ENCODE measurements at places on chromosomes 3 and 15.

DNA sequence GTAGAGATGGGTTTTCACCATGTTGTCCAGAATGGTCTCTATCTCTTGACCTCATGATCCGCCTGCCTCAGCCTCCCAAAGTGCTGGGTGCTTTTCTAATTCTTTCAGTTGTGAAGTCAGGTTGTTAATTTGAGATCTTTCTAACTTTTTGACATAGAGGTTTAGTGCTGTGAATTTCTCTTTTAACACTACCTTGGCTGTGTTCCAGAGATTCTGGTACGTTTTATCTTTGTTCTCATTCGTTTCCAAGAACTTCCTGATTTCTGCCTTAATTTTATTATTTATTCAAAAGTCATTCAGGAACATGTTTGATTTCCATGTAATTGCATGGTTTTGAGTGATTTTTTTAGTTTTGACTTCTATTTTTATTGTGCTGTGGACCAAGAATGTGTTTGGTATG, 63.5 kb upstream of the CCDC54 start:
- DNase-seq = no peak

GRCh38 chr15:90064911-90065681, 37.2 kb downstream of the IDH2 start:
- no peak for DNase-seq

GRCh38 chr3:40971191-40972168, 227.8 kb upstream of the CTNNB1 start:
- no peak for DNase-seq

DNA sequence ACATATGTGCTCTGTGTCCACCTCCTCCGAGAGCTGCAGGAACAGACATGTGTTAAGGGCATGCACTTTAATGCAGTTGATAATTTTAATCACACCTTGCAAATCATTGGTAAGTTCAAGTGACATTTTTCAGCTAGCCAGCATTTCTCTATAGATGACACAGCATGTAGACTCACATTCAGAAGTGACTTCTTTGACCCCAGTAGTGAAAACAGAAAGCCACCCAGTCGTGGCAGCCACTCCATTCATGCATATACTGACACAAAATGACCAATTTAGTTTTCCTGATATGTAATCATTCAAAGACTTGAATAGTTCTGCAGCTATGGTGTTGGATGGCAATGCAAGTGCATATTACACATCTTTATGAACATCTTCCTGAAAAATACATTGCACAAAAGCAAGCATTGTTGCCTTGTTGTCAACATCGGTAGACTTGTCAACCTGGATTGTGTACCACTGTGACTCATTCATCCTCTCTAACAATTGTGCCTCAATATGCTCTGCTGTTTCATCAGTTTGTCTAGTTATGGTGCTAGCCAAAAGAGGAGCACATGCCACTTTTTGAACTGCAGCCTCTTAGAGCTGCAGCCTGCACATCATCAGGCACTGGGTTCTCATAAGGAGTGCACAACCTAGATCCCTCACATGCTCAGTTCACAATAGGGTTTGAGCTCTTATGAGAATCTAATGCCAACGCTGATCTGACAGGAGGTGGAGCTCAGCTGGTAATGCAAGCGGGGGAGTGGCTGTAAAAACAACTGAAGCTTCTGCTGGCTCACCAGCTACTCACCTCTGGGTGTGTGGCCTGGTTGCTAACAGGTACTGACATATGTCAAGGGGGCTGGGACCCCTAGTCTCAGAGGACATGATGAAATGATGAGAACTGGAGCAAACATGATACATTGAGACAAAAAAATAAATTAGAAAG, 622.0 kb downstream of the PYDC2 start:
- DNase-seq = no peak

DNA sequence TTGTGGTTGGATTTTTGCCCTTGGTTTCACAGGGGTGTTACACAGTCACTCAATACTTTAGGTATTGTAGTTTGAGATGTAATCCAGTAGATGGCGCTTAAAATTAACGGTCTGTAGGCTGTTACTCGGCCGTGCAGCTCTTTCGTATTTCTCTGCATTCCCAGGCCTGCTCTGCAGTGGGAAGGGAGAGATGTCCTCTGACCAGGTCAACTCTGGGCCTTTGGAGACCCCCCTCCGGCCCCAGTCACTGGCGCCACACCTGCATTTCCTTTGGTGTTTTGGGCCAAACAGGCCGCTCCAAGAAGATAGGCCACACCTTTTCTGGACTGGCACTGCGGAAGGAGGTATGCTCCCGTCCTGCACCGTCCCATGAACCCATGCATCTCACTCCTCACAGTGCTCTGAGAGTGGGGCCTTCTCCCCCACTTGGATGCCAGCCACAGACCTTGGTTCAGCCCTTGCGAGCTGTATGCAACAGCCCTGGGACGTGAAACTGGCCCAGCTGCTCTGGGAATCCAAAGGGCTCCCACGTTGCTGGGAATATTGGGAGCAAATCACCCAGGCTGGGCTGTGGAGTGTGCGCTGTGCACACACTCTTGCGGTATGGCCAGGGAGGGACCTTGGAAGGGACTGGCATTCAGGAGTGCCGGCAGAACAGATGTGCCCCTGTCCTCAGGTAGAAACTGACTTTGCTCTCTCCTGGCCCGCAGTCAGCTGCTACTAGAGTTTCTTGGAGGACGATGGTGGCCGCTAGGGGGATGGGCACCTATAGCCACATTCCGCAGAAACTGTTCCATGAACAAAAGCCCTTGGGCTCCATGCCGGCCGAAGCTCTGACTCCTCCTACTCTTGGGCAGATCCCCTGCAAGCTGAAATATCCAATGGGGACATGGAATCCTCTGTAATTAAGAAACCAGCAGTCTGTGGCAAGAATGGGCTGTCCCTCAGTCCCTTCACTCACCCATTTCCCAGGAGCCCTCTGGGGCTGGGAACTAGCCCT, 410.5 kb upstream of the CADM2 start:
- no peak for DNase-seq

- DNase-seq = no peak
Measured at GRCh38 chr3:49124991-49125670, 4.5 kb upstream of the USP19 start.

DNA sequence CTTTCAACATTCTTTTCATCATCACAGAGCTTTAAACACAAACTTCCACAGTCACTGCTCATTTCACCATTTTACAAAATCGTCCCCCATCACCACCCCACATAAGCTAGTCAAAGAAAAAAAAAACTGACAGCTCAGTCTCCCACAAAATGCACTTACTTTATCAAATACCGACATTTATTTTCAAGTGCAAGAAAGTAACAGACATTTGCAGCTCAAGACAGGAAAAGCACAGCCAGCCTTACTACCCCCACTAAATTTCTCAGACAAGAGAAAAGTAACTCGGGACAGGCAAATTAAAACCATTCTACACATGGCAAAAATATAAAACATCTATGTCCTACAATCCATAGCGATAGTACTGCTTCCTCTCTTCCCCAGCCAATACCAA, 402.4 kb downstream of the SHQ1 start:
- no peak for DNase-seq

DNA sequence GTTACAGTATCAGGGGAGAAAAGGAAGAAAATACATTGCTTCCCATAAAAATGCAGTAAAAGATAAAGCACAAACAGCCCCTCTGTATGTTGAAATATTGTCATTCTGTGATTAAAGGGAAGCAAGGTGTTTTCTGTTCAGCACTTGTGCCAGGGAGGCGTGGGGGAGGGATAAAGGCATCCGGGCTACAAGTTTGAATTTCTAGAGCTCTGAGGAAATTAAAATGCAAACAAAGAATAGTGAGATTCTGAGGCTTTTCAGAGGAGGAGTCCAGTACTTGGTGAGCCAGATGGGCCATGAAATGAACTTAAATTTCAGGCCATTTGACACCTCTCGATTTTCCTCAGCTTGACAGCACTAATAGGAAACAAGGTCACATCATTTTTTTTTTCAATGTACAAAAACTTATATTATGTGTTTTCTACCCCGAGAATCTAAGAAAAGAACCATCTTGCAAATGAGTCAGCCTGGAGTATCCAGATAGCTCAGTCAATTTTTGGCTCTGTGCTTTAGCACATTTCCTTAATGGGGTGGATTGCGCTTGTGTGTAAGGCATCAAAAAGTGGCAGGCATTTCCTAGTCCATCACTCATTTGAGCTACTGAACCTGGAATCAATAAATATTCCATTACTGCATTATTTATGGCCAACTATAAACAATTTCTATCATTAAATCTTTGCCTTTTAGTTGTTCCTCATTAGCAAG, 640.8 kb upstream of the TBL1XR1 start:
- no peak for DNase-seq

Data from NCI-H1694 (cell line).